Effector CD4-positive, alpha-beta T cell (primary cell): ENCODE measurements at places on chromosomes 2 and 18.

DNA sequence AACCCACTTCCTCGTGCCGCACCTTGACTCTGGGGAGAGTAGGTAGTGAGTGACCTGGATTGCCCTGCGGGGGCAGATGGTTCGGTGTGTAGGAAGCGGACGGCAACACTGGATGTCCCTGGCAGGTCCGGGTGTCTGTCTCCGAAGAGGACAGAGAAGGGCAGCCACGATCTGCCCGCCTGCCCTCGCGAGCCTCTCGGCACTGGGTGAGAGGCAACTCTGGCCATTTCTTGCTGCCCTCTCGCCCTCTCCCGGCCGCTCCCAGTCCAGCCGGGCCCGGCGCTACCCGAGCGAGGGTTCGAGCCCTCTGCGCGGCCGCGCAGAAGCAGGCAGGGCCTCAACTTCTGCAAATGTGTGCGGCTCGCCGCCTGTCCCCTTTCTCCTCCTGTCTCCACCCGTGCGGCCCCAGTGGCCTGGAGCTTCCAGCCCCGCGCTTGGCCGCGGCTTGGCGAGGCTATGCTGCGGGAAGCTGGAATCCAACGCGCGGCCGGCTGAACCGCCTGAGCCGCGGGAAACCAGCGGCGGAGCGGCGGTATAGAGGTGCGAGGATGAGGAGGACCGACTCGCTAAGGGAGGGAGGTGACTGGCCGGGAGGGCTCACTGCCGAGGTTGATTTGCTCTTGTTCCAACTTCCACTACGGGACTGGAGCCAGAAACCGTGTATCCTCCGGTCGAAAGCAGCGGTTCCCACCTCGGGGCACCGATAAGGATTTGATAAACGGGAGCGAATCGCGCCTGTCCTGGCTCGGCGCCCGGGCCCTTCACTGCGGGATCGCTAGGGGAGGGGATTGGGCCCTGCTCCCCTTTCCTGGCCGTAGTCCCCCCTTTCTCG, 1.5 kb downstream of the EPAS1 start:
- DNase-seq = no peak

GRCh38 chr2:131132729-131133128, 27.6 kb downstream of the PLEKHB2 start:
- no peak for DNase-seq

- DNase-seq = no peak
Observed at GRCh38 chr2:26241928-26242436, 2.5 kb downstream of the HADHA start.

DNA sequence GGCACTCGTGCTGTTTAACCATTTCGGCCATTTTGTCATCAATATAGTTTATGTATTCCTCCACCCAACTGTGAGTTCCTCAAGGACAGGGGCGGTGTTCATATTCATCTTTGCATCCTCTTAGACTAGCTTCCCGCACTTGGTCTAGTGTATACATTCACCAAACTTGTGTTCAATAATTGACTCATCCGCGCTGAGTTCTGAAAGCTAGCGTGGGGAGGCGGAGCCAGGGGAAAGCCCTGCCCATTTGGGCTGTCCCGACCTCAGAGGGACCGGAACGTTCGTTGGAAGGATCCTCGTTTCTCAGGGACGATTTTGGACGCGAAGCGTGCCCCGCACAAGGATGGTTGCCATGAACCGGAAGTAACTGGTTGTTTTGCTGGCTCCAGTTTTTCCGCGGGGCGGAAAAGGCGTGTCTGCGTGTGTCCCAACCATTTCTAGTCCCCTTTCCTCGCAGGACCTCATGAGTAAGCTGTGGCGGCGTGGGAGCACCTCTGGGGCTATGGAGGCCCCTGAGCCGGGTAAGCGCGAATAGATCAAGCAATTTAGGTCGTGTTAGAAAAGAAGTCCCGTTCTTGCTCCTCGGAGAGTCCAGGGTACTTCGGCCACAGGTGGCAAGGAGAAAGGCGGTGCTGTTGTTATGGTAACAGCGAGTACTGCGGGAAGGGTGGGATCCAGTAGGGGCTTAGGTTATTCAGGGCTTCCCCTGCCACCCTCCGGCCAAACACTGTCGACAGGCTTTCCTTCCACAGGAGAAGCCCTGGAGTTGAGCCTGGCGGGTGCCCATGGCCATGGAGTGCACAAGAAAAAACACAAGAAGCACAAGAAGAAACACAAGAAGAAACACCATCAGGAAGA, at the start of gene INO80B:
INO80B (plus strand) TSS at position 434 of the 858 bp plus-strand sequence; CDS start at position 464, 30 bp downstream.
- DNase-seq = peak; percentile 95

GRCh38 chr18:618618-619017, 21.8 kb downstream of the CLUL1 start:
- no peak for DNase-seq

GRCh38 chr18:53070788-53071187, 730.8 kb downstream of the DCC start:
- DNase-seq = no peak

DNA sequence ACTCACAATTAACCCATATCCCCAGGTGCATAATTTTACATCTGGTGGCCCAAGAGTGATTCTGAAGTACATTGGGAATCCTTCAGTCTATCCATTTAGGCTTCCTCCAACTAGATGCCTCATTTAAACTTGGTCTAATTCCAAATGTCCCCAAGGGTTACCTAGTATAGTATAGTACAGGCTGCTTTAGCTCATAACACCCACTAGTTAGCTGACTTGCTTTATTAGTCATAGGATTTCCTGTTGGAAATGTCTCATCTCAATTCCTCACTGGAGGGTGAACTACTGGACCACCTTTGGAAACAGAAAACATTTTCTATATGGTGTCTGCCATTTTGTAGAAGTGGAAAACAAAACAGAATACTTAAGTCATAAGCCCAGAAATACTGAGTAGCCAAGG, 202.5 kb upstream of the SESTD1 start:
- no peak for DNase-seq

- DNase-seq = no peak
Observed at GRCh38 chr18:50633992-50634391, 74.1 kb downstream of the MAPK4 start.

DNA sequence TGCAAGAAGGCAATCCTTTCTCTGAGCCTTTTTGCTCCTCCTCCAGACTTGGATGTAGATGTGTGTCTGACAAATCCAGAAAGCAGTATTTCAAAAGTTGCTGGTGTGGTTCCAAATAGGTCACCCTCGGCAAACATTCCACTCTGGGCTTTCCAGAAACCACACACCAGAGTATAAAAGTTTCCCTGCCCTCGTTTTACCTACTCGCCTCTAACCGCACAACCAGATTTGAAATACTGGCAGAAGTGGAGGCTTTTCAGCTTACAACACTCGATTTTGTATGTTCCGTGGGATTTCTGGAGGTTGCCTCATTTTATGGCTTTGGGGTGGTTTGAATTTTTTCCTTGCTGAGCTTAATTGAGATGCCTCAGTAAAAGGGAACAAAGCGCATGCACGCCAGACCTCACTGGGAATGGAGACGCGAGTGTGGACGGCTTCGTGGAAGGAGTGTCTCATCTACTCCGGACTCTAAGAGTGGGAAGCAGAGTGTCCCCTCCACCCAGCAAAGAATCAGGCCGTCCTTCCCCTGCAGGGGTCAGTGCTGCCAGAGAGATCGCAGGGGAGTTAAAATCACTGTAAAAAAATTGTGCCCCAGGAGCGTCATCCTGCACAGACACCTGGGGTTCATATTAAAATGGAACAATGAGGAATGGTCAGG, 44.0 kb upstream of the RPL31 start:
- DNase-seq = no peak

GRCh38 chr2:164903951-164904350, 51.4 kb downstream of the SLC38A11 start:
- DNase-seq = no peak

- DNase-seq = no peak
Observed at GRCh38 chr2:168062054-168062453, 185.3 kb downstream of the STK39 start.

- DNase-seq = no peak
Observed at GRCh38 chr2:2926009-2926857, 451.4 kb downstream of the EIPR1 start.

- no peak for DNase-seq
Observed at GRCh38 chr2:74502720-74503505, 3.5 kb upstream of the LBX2 start.

GRCh38 chr2:37790019-37790418, 118.6 kb upstream of the CDC42EP3 start:
- no peak for DNase-seq

DNA sequence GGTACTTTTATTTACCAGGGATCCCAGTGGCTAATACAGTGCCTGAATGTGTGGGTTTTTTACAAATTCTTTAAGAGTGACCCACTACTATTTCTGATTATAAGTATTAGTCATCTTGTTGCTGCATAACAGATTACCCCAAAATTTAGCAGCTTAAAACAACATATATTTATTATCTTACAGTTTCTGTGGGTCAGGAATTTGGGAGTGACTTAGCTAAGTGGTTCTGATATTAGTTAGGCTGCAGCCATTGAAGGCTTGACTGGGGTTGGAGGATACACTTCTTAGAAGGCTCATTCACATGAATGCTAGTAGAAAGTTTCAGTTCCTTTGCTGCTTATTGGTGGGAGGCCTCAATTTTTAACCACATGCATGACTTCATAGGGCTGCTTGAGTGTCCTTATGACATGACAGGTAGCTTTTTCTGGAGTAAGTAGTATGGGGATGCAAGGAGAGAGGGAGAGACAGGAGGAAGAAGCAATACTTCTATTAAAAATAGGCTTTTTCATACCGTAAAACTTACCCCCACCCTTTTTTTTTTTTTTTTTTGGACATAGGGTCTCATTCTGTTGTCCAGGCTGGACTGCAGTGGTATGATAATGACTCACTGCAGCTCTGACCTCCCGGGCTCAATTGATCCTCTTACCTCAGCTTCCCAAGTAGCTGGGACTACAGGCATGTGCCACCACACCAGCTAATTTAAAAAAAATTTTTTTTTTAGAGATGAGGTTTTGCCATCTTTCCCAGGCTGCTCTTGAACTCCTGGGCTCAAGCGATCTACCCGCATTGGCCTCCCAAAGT, 13.3 kb upstream of the POLE4 start:
- no peak for DNase-seq

GRCh38 chr2:9767656-9768281, 75.5 kb upstream of the TAF1B start:
- DNase-seq = no peak

- no peak for DNase-seq
Observed at GRCh38 chr2:28231110-28231631, 161.5 kb upstream of the FOSL2 start.

DNA sequence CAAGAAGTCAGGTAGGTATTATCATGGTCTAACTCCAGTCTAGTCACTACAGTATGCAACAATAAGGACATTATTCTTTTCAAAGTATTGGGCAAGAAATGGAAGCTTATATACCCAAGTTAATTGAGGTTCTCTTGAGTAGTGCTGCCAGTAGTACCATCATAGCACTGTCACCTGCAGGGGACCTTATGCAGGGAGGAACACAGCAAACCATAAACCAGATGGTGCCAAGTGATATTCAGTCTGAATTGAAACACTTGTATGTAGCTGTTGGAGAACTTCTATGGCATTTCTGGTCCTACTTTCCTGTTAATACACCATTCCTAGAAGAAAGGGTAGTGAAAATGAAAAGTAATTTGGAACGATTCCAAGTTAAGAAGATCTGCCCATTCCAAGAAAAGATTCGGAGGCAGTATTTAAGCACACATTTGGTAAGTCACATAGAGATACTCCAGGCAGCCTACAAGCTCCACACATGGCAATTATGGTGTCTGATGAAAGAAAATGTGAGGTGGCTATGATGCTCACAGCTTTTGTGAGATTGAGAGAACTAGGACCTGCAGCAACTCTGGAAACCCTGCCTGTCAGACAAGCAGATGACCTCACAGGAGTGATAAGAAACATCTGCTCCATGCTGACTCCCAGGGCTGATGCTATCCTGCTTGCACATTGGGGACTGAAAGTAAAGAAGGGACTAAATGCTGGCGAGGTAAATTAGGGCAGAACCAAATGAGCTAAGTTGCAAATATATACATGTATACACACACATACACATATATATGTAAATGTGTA, 174.7 kb downstream of the MC4R start:
- no peak for DNase-seq

DNA sequence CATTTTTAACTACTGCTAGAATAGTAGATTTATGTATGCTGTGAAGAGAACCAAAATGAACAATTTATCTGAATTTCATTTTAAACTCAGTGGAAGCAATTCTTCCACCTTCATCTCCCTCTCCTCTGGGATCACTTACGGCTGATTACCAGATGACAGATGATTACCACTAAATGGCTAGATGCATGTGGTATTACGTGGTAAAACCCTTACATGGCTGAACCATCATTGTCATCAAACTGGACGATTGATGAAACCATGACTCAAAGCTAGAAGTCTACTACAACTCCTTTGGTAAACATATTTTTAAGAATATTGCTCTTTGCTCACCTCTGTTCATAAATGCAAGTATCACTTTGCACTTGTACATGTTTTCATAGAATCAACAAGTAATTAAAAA, 48.5 kb upstream of the DOCK10 start:
- DNase-seq = no peak

GRCh38 chr2:86037795-86038192, 67.9 kb downstream of the POLR1A start:
- DNase-seq = no peak

DNA sequence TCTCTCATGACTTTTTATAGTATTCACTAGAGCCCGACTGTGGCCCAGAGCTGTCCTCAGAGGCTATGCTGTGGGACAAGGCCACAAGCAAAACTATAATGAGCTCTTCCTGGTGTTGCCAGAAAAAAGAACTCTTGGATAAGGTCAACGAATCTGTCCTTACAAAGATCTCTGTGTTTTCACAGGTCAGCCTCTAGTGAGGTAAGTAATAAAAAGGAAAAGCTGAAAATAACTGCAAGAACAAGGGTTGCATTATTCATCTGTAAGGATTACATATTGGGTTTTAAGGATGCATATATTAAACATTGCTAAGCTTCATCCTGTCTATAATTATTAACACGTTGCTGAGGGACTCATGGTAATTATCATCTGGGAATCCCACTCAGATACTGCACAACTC, 62.8 kb upstream of the ATL2 start:
- no peak for DNase-seq

DNA sequence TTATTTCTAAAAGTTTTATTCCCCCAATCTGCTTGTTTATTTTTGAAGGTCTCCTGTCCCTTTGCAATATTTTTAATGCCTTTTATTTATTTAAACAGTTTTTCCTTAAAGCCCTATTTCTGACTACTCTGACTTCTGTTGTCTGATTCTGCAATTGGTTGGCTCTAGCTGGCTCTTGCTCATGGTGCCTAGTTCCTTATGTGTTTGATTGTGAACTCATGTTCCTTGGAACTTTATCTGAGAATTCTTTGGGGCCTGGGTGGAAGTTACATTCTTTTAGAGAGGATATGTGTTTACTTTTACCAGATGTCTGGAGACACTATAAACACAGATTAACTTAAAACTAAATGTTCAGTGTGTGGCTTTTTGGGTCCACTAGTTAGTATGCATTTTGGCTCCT, 175.9 kb downstream of the DYSF start:
- no peak for DNase-seq

GRCh38 chr2:238259061-238260020, 19.5 kb upstream of the HES6 start:
- DNase-seq = no peak
